Vagina (tissue), 2 donors: ENCODE measurements at places on chromosomes 12 and 14.
A peak's percentile ranks its signal among the peaks of the same experiment; 100 is the strongest.

- H3K27ac ChIP-seq, result no peak overlapping the region
- no peaks in the 10 kb centered on the region for H3K36me3 ChIP-seq
- H3K27me3 ChIP-seq, result no peaks in the 10 kb centered on the region
Observed at GRCh38 chr14:103739466-103739792, 23.8 kb downstream of the ZFYVE21 start.

- no peak overlapping the region for H3K4me3 ChIP-seq
- no peak for DNase-seq
- no peaks in the 10 kb centered on the region for H3K27me3 ChIP-seq
- peaks cover 15% of the 10 kb centered on the region for H3K4me1 ChIP-seq
Observed at GRCh38 chr12:130079279-130079678, 83.0 kb upstream of the FZD10 start.

DNA sequence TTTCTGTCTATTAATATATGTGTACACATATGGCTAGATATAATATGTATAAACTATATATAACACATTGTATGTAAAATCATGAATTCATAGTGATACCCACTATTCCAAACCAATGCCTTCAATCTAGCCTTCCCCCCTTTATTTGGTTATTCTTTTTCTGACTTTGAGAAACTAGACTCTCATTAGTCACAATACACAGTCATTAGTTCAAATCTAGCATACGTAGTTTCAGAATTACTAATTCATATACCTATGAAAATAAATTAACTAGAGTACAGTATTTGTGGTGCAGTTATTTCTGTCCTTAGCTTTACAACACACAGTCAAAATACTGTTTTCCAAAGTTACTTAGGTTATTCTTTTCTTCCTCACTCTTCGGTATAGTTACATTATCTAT is 268.2 kb downstream of the DPF3 start:
- no peak overlapping the region for H3K27ac ChIP-seq
- no peaks in the 10 kb centered on the region for H3K27me3 ChIP-seq
- no peak overlapping the region for H3K4me3 ChIP-seq
- no peaks in the 10 kb centered on the region for H3K4me1 ChIP-seq
- H3K36me3 ChIP-seq, result no peaks in the 10 kb centered on the region

DNA sequence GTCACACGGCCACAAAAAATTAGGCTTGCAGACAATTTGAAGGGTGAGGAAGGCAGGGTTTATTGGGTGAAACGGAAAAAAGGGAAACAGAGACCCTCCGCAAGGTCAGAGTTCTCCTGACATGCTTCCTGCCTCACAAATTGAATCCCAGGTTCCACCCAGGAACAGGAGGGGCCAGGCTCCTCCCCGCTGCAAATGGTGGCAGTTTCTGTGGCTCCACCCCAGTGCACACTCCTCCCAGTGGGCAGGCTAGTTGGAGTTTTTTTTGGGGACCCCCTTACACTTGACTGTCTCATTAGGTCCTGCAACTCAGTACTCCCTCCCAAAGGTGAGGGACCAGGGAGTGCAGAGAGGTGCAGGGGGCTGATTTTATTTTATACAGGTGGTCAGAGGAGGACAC is 39.4 kb upstream of the PPP1CC start:
- H3K36me3 ChIP-seq, result no peaks in the 10 kb centered on the region
- H3K4me3 ChIP-seq, result no peak overlapping the region
- H3K27ac ChIP-seq, result no peak overlapping the region

DNA sequence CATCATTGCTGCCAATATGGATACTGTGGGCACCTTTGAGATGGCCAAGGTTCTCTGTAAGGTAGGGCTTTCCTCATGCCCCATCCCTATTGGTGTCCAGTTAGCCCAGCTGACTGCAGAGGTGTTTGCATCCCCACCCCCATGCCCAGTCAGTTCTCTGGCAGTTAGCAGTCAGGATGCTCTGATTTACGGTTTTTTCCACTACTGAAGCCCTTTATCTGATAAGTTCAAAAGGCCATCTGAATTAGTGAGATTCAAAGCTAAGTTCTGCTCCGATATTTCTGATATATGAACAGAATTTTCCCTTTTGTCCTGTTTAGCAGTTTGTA is 773 bp downstream of the GMPR2 start:
- peak overlapping the region; percentile 68 for H3K4me3 ChIP-seq
- no peaks in the 10 kb centered on the region for H3K27me3 ChIP-seq
- peaks cover 38% of the 10 kb centered on the region for H3K4me1 ChIP-seq

DNA sequence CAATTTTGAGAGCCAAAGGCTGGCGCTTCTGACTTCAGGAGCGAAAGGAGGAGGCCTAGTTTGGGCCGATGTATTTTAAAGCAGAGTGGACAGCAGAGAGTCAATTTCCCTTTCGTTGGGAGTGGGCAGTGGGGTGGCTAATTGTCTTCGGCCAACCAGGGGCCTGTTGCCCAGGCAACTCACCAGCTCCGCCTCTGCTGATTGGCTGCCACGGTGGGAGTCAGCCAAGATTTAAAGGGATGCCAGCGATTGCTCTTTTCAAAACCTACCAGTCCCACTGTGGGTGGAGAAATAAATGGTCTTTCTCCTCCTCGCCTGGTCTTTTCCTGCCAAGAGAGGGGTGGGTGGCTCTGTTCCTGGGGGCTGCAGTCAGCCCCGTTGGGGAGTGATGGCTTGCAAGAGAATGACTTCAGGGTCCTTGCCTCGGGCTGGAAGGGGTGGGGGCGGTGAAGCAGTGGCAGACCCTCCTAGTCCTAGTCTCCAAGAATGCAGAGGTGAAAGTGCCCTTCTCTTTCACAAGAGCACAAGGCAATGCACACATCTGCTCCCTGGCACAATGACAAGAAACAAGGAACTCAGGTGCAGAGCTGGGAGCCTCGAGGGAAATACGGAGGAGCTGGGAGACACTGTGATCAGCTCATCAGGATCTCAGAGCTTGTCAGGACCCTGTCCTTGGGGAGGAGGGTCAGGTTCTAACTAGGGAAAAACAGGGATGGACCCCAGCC is 37.7 kb downstream of the RASAL1 start:
- H3K36me3 ChIP-seq, result no peaks in the 10 kb centered on the region
- DNase-seq, result no peak
- H3K27me3 ChIP-seq, result no peaks in the 10 kb centered on the region
- no peak overlapping the region for H3K4me3 ChIP-seq
- no peak overlapping the region for H3K27ac ChIP-seq
- H3K4me1 ChIP-seq, result peaks cover 10% of the 10 kb centered on the region

GRCh38 chr12:1590221-1590979 is 4.0 kb downstream of the FBXL14 start:
- DNase-seq, result no peak
- H3K27me3 ChIP-seq, result no peaks in the 10 kb centered on the region
- peaks cover 64% of the 10 kb centered on the region for H3K4me1 ChIP-seq
- peak overlapping the region; percentile 48 for H3K27ac ChIP-seq
- peak overlapping the region; percentile 28 for H3K4me3 ChIP-seq
- no peaks in the 10 kb centered on the region for H3K36me3 ChIP-seq

GRCh38 chr12:50243507-50243906 is 39.8 kb downstream of the LIMA1 start:
- H3K4me1 ChIP-seq, result peaks cover 61% of the 10 kb centered on the region
- H3K36me3 ChIP-seq, result no peaks in the 10 kb centered on the region
- H3K4me3 ChIP-seq, result no peak overlapping the region
- H3K27me3 ChIP-seq, result no peaks in the 10 kb centered on the region
- H3K27ac ChIP-seq, result peak overlapping the region; percentile 88
- no peak for DNase-seq

DNA sequence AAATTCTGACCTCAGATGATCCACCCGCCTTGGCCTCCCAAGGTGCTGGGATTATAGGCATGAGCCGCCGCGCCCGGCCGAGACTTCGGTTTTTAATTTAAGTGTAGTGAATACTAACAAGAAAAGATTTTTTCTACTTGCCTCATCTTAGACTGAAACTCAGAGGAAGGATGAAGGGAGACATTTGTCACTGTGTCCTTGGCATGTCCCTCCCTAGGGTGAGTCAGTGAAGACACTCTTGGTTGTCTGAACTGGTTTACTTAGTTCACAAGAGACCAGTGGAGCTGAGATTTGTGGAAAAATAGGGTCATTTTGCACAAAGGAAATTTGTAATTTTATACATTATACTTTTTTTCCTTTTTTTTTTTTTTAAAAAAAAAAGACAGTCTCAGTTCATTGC is 13.5 kb downstream of the C12orf71 start:
- no peaks in the 10 kb centered on the region for H3K27me3 ChIP-seq
- no peak overlapping the region for H3K4me3 ChIP-seq
- no peaks in the 10 kb centered on the region for H3K36me3 ChIP-seq
- H3K4me1 ChIP-seq, result no peaks in the 10 kb centered on the region

- H3K36me3 ChIP-seq, result no peaks in the 10 kb centered on the region
- no peak overlapping the region for H3K4me3 ChIP-seq
- DNase-seq, result no peak
- H3K4me1 ChIP-seq, result peaks cover 7% of the 10 kb centered on the region
Observed at GRCh38 chr12:122393817-122394216, 28.7 kb downstream of the CLIP1 start.

DNA sequence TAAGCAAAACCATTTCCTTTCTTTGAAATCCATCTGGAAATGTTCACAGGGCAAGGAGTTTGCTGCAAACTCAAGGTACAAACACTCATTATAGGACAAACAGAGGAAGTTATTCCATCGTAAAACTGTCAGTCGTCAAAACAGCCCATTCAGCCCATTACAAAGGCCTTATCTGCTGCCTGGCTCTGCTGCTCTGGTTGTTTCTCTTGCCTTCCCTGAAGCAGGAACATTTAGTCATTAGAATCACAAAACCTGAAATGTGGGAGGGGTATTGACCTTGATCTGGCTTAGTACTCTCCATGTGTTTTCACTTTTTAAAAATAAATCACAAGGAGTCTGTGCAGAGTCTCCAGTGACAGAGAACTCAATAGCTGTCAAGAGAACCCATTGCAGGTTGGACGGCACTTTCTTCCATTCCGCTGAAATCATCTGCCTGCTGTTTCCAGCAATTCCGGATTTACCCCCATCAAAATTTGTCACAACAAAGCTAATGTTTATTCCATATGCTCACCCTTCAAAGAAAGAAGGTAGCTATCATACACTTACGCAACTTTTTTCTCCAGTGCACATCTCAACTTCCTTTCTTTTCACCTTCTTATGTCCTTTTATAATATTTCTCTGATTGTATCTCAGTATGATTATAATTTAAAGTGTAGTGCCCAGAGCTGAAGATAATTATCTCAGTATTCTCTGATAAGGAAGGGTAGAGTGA is 24.6 kb upstream of the ITPR2 start:
- H3K27ac ChIP-seq, result no peak overlapping the region
- no peak overlapping the region for H3K4me3 ChIP-seq
- H3K36me3 ChIP-seq, result no peaks in the 10 kb centered on the region
- H3K27me3 ChIP-seq, result no peaks in the 10 kb centered on the region
- no peak for DNase-seq

DNA sequence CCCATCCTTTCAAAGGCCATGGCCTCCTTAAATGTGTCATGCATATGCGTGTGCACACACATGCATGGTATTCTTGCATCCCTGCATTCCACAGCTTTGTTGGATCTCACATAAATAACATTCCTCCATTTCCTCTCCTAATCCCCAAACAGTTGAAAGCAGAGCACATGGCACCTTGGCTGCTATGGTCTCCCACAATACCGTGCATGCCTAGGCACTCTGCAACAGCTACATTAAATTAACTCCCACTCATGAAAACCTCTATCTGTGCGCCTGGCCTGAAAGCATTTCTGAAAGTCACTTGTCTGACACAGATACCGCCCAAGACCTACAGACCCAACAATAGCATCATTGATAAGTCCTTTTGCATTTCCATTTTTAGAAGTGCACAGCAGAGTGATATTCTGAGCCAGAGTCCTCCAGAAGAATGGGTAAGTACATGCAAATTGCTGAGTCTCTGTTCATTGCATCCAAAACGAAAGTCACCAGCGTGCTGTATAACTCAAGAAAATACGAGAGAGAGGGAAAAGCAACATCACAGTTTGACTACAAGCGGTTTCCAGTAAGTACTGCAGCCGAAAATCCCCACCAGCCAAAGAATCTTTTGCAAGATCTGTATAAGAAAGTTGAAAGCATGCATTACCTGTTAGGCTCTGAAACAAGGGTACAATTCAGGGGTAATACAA is 436 bp downstream of the ASB2 start:
- H3K36me3 ChIP-seq, result no peaks in the 10 kb centered on the region
- no peaks in the 10 kb centered on the region for H3K27me3 ChIP-seq
- H3K4me3 ChIP-seq, result peak overlapping the region; percentile 36
- H3K4me1 ChIP-seq, result peaks cover 6% of the 10 kb centered on the region
- no peak for DNase-seq

- no peaks in the 10 kb centered on the region for H3K4me1 ChIP-seq
- DNase-seq, result no peak
- no peaks in the 10 kb centered on the region for H3K36me3 ChIP-seq
Observed at GRCh38 chr14:23015618-23016017, 5.7 kb upstream of the C14orf93 start.

DNA sequence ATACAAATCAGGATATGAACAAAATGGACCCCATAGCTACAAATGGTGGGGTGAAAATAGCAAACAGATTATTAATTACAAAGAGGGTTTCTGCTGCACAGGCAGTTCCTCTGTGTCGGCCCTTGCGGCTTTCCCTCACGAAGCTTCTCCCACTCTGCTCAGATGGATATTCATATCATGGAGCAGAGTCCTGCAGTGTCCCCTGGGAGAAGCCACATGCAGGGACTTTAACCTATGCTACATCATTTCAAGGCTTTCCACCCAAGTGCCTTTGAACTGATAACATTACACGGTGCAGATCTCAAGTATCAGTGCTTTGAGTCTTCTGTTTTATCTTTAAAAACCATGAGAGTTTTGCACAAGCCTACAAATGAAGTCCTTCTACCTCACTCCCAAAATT is 229.1 kb downstream of the PPM1H start:
- no peaks in the 10 kb centered on the region for H3K36me3 ChIP-seq
- H3K4me1 ChIP-seq, result peaks cover 27% of the 10 kb centered on the region
- no peak for DNase-seq
- no peak overlapping the region for H3K27ac ChIP-seq

DNA sequence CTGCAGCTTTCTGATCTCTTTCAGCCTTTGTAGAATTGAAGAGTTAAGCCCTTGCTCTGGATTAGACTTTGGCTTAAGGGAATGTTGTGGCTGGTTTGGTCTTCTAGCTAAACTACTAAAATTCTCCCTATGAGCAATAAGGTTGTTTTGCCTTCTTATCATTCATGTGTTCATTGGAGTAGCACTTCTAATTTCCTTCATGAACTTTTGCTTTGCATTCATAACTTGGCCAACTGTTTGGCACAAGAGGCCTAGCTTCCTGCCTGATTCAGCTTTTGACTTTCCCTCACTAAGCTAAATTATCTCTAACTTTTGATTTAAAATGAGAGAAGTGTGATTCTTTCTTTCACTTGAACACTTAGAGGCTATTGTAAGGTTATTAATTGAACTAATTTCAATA is 384.3 kb downstream of the RAD51B start:
- H3K27ac ChIP-seq, result no peak overlapping the region
- H3K36me3 ChIP-seq, result no peaks in the 10 kb centered on the region
- DNase-seq, result no peak
- H3K27me3 ChIP-seq, result no peaks in the 10 kb centered on the region

GRCh38 chr12:121873216-121873569 is 14.5 kb upstream of the HPD start:
- H3K4me3 ChIP-seq, result no peak overlapping the region
- no peaks in the 10 kb centered on the region for H3K36me3 ChIP-seq
- peak overlapping the region; percentile 45 for H3K27ac ChIP-seq

- peak overlapping the region; percentile 87 for H3K4me3 ChIP-seq
- H3K36me3 ChIP-seq, result peaks cover 7% of the 10 kb centered on the region
- no peaks in the 10 kb centered on the region for H3K27me3 ChIP-seq
- peak overlapping the region; percentile 99 for H3K27ac ChIP-seq
- DNase-seq, result no peak
Observed at GRCh38 chr12:10213168-10214135, 775 bp downstream of the GABARAPL1 start.
